ENCODE measurements at places on chromosomes 3 and 15.

- no peak for DNase-seq
Observed at GRCh38 chr3:196932600-196932999, 9.7 kb downstream of the NCBP2 start.

DNA sequence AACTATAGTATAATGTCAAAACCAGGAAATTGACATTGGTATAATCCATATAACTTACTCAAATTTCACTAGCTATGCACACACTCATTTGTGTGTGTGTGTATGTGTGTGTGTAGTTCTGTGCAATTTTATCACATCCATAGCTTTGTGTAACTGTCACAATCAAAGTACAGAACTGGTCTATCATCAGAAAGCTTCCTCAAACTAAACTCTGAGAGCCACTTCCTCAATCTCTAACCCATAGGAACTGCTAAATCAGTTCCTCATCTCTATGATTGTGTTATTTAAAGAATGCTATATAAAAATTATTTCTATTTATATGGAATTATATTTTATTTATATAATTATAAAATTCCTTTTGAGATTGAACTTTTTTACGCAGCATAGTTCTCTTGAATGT, 18.1 kb downstream of the LNP1 start:
- DNase-seq: no peak

- DNase-seq: no peak
Observed at GRCh38 chr15:68158046-68158628, 47.0 kb downstream of the CALML4 start.

- peak; percentile 56 for DNase-seq
Observed at GRCh38 chr15:24772686-24773373, 97.3 kb downstream of the NPAP1 start.

- DNase-seq: no peak
Observed at GRCh38 chr3:50147861-50148260, 7.3 kb upstream of the SEMA3F start.

GRCh38 chr3:125067225-125067624, 11.4 kb upstream of the HEG1 start:
- DNase-seq: no peak

All from hippocampal formation (tissue), 2 donors.